Stimulated activated CD8-positive, alpha-beta memory T cell treated with anti-CD3 and anti-CD28 coated beads, Interleukin-4, amount 100 ng/mL, for 1 hour (primary cell): ENCODE measurements at places on chromosomes 5 and 9.

GRCh38 chr5:177440211-177440989 lies 6.2 kb upstream of the PRR7 start:
- DNase-seq, result no peak

DNA sequence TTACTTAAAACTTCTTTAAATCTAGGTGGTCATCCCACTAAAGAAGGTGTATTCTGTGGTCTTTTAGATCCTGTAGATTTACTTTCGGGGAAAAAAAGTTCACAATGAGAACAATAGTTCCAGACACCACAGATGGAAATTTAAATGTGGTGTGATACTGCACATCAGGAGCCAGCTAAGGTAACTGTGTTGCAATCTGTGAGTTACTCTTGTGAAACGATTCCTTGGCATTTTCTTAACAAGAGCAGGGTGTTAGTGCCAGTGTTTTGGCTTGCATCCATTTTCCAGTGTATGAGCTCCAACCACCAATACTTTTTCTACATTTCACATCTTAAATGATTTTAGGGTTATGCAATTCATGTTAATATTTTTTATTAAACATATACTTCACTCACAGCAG lies 674.5 kb downstream of the CETN3 start:
- no peak for DNase-seq

DNA sequence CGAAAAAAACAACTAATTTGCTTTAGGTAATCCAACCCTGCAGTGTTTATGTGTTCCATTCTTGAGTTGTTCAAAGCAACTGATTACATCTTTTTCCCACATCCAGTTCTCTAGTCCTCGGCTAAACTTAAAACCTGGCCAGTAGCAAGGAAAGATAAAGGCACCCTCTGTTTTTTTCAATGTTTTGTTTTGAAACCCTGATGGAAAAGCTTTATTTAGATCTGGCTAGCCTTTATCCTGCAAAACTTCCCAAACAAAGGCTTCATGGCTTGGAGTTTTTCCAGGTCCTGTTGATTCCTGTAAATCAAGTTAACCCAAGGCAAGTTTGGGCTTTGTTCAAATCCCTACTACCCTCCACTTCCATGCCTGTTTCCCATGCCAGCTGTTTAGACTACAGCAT lies 105.1 kb downstream of the CEMIP2 start:
- no peak for DNase-seq

DNA sequence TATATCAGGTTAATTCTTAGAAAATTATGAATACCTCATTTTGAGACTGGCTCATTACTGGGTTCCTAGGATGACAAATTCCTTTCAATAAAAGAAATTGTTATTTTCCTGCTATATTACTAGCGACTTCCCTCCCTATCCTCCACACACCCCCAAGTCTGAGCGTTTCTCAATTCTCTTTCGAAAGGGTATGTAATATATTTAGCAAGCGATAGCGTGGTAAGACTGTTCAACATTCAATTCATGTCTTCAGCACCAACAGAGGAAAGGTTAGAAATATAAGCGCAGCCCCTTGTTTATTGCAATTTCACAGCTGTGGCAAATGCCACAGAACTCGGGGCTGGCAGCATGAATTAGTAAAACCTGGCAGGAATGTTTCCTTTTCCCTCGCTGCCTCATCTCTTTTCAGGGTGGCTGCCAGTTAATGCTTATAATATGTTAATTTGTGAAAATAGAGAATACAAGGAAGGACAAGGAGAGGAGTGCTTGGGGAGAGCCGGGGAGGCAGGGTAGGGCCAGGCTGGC lies 152.7 kb upstream of the TBCA start:
- DNase-seq, result no peak

- DNase-seq, result no peak
Measured at GRCh38 chr9:82512728-82513127, 524.2 kb downstream of the SPATA31D1 start.

GRCh38 chr5:53253421-53253871 lies 143.9 kb upstream of the MOCS2 start:
- no peak for DNase-seq

- DNase-seq, result no peak
Measured at GRCh38 chr5:143148771-143149170, 254.7 kb downstream of the NR3C1 start.

GRCh38 chr9:20353524-20353923 lies 268.8 kb downstream of the MLLT3 start:
- DNase-seq, result no peak

GRCh38 chr5:64800926-64801325 lies 32.2 kb downstream of the CWC27 start:
- DNase-seq, result no peak

DNA sequence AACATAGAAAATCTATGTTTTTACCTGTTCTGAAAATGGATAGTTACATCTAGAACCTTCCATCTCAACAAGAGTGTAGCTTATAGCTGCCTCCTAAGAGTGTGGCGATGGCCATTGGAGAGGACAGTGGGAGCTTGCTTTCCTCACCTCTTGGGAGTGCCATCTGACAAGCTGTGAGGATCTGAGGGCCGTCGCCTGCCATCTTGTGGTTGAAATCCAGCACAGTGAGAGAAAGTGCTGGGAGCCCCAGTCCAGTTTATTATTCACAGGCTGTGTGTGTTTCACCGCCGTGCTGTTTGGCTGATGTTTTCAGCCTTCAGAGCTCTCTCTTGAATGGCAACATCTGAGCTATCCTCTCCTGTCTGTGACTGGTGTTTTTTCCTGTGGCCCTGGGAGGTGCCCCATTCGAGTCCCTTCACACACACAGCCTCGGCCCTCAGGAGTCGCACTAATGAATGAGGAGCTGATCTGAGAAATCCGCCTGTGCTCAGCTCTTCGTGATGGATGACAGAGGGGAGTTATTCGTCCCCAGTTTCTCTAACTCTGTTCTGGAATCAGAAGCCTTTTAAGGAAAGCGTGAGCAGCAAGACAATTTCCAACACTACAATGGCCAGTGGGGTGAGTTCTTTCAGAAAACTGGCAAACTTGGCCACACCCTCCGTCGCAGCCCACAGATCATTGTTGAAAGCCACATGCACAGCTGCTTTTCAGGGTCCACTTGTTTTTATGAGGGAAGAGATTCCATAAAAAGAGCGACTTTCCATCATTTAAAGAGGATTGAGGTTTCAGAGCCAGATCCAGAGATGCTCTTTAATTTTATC lies 170.3 kb downstream of the PDZD2 start:
- DNase-seq, result no peak

DNA sequence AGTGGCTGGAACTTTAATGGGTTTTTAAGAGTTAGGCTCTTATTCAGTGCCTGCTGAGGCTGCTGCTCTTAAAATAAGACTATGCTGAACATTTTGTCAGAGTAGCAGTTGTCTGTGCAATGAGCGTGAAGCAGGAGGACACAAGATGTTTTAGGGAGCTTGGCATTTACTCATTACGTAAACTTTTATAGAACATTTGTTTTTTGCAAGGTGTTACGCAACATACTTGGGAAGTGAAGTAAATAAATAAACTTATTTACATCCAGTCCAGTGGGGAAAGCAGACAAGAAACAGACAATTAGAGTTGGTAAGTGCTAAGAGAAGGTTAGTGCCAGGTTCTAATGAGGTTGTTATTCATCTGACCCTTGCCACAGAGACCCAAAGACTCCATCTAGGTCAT lies 226.0 kb downstream of the HINT1 start:
- DNase-seq, result no peak

GRCh38 chr5:179964015-179964414 lies 56.3 kb upstream of the TBC1D9B start:
- no peak for DNase-seq

DNA sequence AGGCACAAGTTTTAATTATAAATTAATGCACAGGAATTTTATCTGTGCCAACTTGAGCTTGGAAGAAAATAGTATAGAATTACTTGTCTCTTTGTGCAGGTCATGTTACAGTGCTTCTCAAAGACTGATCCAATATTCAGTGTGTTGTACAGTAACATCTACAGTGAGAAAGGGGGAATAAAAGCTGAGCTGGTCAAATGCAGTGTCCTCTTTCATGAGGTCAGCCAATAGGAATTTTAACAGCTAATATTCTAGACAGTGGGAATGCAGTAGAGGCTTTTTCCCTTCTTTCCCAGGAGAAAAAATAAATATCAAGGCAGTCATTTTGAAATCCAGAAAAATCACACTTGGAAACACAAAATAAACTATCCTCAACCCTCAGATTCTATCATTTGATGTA lies 95.7 kb upstream of the ITGA1 start:
- no peak for DNase-seq

- no peak for DNase-seq
Measured at GRCh38 chr5:74903165-74903787, 37.1 kb upstream of the FAM169A start.

- no peak for DNase-seq
Measured at GRCh38 chr9:77512876-77513275, 135.2 kb downstream of the GNA14 start.

GRCh38 chr9:16030528-16031185 lies 477.8 kb downstream of the CCDC171 start:
- no peak for DNase-seq

DNA sequence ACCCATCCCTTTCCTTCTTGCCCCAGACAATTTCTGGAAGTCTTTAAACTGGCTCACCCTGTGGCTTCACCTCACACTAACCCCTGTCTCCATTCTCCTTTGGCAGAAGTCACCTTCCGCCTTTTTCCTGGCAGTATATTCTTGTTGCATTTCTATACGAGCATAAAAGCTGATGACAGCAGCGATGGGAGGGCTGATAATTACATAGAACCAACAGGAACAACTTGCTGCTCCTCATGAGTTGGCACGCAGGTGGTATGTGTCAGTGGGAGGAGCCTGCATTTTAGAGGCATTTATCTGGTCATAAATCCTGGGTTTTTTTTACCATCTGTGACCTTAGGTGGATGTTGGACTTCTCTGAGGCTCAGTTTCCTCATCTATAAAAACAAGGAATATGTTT lies 61.4 kb upstream of the CKMT2 start:
- DNase-seq, result no peak

- DNase-seq, result no peak
Measured at GRCh38 chr5:56003179-56003578, 8.4 kb upstream of the IL6ST start.

GRCh38 chr5:10018201-10019069 lies 231.3 kb downstream of the ATPSCKMT start:
- DNase-seq, result no peak

- no peak for DNase-seq
Measured at GRCh38 chr5:135486131-135487036, 34.2 kb upstream of the TIFAB start.

- DNase-seq, result no peak
Measured at GRCh38 chr9:6566409-6567139, 79.0 kb downstream of the GLDC start.

GRCh38 chr5:107401470-107402122 lies 269.1 kb downstream of the EFNA5 start:
- no peak for DNase-seq

- no peak for DNase-seq
Measured at GRCh38 chr5:72273547-72273946, 46.5 kb downstream of the MRPS27 start.

GRCh38 chr5:162503796-162504195 lies 436.2 kb downstream of the GABRG2 start:
- DNase-seq, result no peak

- DNase-seq, result no peak
Measured at GRCh38 chr5:168409591-168410458, 76.4 kb upstream of the RARS1 start.

GRCh38 chr5:29037716-29038115 lies 1999.3 kb upstream of the CDH9 start:
- DNase-seq, result no peak

- DNase-seq, result no peak
Measured at GRCh38 chr5:169735913-169736312, 98.8 kb downstream of the DOCK2 start.

GRCh38 chr5:138631096-138631928 lies 56.1 kb upstream of the HSPA9 start:
- DNase-seq, result no peak

- no peak for DNase-seq
Measured at GRCh38 chr5:116730706-116731105, 156.1 kb upstream of the SEMA6A start.

- no peak for DNase-seq
Measured at GRCh38 chr5:169341556-169341955, 40.6 kb upstream of the SLIT3 start.

- DNase-seq, result no peak
Measured at GRCh38 chr9:131591845-131592208, 46.5 kb downstream of the PRRT1B start.

DNA sequence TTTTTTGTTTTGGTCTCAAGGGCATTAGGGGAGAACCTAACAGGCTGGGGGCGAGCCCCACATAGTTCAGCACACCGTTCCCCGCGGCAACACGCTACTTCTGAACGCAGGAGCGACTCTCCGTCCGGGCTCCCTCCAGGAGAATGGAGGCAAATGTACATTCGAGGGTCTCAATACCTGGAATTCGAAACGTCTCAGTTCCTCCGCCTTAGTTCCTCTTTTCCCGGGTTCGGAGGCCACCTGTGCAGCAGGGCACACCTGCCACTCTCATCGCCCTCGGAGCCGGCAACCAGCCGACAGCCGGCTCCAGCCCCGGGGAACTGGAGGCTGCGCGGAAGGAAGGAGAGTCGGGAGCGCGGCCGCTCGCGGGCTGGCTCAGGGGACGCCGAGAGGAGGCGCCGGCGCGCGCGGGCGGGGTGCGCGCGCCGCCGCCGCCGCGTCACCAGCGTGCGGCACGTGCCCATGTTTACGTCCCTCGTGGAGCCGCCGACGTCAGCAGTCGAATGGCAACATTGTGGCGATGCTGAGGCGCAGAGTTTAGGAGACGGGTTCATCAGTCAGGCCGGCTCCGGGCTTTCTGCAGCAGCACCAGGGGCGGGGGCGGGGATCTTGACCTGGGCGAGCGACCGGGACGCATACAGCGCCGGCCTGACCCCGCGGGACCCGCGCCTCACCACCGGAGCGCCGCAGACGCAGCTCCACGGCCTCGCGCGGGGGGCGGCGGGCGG lies at the start of gene JMY:
JMY (plus strand) TSS at position 498 of the 728 bp plus-strand sequence. CDS start 520 bp downstream, outside the sequence.
- DNase-seq, result peak; percentile 67

- DNase-seq, result no peak
Measured at GRCh38 chr9:95379630-95380029, 62.1 kb upstream of the FANCC start.

DNA sequence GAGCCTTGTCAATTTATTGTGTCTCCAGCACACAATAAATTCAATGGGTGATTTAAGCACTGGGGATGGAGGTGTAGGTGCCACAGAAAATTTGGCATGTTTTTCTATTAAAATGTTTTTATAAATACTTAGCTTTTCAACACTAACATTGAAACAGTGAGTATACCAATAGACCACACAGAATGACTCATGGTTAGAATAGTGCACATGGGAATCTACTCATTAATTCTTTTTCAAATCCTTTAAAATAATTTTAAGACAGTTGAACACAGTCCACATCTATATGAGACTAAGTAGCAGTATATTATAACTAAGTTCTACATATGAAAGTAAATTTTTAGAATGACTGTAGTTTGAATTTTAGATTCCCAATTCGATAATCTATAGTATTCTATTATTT lies 67.1 kb downstream of the LNPEP start:
- no peak for DNase-seq

- DNase-seq, result no peak
Measured at GRCh38 chr9:136046554-136046920, 48.6 kb downstream of the NACC2 start.

GRCh38 chr5:157993201-157993600 lies 134.3 kb upstream of the CLINT1 start:
- no peak for DNase-seq

- DNase-seq, result no peak
Measured at GRCh38 chr9:135814421-135815095, 92.8 kb downstream of the CAMSAP1 start.

GRCh38 chr5:27906481-27906880 lies 868.1 kb upstream of the CDH9 start:
- DNase-seq, result no peak

- DNase-seq, result no peak
Measured at GRCh38 chr5:155711882-155712281, 615.1 kb upstream of the SGCD start.
